ENCODE measurements at places on chromosomes 4 and X.

GRCh38 chr4:150717952-150718351, 136.0 kb downstream of the MAB21L2 start:
- no peaks in the 10 kb centered on the region for H3K4me1 ChIP-seq
- H3K36me3 ChIP-seq: no peaks in the 10 kb centered on the region
- no peaks in the 10 kb centered on the region for H3K27me3 ChIP-seq
- H3K27ac ChIP-seq: no peak overlapping the region

DNA sequence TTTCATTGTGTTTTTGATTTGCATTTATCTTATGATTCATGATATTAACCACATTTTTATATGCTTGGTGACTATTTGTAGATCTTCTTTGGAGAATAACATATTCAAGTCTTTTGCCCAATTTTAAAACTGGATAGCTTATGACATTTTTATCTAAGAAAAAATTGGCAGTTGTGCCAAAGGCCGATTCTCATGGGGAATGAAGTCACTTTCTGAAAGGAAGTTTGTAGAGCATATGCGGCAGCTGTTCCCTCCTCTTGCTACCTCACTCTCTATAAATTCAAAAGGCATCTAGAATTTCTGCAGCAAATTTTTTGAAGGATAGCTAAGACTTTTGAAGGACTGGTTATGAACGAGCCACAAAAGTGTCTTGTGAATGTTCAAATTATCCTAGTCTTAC, 2353.5 kb downstream of the ARAP2 start:
- H3K36me3 ChIP-seq: no peaks in the 10 kb centered on the region
- no peak for DNase-seq
- no peak overlapping the region for H3K27ac ChIP-seq

- no peak overlapping the region for H3K27ac ChIP-seq
- H3K27me3 ChIP-seq: no peaks in the 10 kb centered on the region
- no peaks in the 10 kb centered on the region for H3K4me1 ChIP-seq
- DNase-seq: no peak
- H3K36me3 ChIP-seq: no peaks in the 10 kb centered on the region
These were observed 549.1 kb upstream of the EPHA5 start for GRCh38 chr4:66219401-66219800.

GRCh38 chr4:126748736-126749135, 884.0 kb upstream of the INTU start:
- no peaks in the 10 kb centered on the region for H3K4me1 ChIP-seq
- DNase-seq: no peak
- H3K27me3 ChIP-seq: no peaks in the 10 kb centered on the region
- H3K4me3 ChIP-seq: no peak overlapping the region
- no peaks in the 10 kb centered on the region for H3K36me3 ChIP-seq

GRCh38 chrX:121496966-121497365, 449.6 kb downstream of the GLUD2 start:
- H3K27me3 ChIP-seq: no peaks in the 10 kb centered on the region
- H3K4me3 ChIP-seq: no peak overlapping the region
- H3K27ac ChIP-seq: no peak overlapping the region
- H3K4me1 ChIP-seq: no peaks in the 10 kb centered on the region
- DNase-seq: no peak

GRCh38 chrX:34961662-34962061, 19.1 kb downstream of the FAM47B start:
- H3K27me3 ChIP-seq: no peaks in the 10 kb centered on the region
- no peaks in the 10 kb centered on the region for H3K36me3 ChIP-seq
- H3K4me1 ChIP-seq: no peaks in the 10 kb centered on the region
- no peak overlapping the region for H3K4me3 ChIP-seq

- H3K27ac ChIP-seq: no peak overlapping the region
- peaks cover 4% of the 10 kb centered on the region for H3K4me1 ChIP-seq
- no peak for DNase-seq
These were observed 49.4 kb downstream of the DTHD1 start for GRCh38 chr4:36330796-36331195.

DNA sequence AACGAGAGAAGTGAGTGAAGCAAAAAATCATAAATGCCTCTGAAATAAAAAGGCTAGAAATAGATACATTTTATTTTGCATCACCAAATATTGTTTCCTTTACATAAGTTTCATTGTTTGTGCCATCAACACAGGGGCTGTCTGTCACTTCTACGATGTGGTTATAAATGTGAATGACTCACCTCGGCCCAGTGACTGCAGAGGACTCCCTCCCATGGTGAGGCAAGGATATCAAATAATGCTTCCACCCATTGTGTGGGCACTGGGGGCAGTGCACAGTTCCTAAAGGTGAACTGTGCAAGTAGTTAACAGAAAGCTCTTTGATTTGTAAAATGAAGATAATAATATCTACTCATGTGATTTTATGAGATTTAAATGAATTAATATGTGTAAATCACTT, 230.3 kb upstream of the NEIL3 start:
- no peaks in the 10 kb centered on the region for H3K27me3 ChIP-seq
- no peak overlapping the region for H3K4me3 ChIP-seq
- no peak overlapping the region for H3K27ac ChIP-seq
- DNase-seq: no peak
- no peaks in the 10 kb centered on the region for H3K4me1 ChIP-seq

DNA sequence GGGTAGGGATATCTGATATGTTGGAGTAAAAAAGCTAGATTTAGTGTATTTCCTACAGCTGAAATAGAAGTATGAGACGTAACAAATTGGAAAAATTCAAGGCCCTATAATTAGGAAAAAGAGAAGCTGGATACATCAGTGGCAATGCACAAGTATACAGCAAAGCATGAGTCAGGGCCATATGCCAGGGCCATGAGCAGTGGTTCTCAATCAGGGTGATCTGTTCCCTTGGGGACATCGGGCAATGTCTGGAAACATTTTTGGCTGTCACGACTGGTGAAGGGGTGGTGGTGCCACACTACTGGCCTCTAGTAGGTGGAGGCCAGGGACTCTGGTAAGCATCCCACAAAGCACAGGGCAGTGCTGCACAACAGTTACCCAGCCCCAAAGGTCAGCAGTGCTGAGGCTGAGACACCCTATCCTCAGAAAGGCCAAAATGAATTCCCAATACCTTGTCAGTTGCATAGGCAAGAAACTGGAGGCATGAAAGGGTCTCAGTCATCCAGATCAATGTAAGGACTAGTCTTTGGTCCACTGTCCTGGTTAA, 36.8 kb upstream of the NAP1L5 start:
- H3K27ac ChIP-seq: no peak overlapping the region
- H3K27me3 ChIP-seq: no peaks in the 10 kb centered on the region
- DNase-seq: no peak
- H3K4me1 ChIP-seq: no peaks in the 10 kb centered on the region
- H3K36me3 ChIP-seq: peaks cover 8% of the 10 kb centered on the region
- no peak overlapping the region for H3K4me3 ChIP-seq

- H3K27me3 ChIP-seq: no peaks in the 10 kb centered on the region
- no peaks in the 10 kb centered on the region for H3K36me3 ChIP-seq
- H3K4me1 ChIP-seq: no peaks in the 10 kb centered on the region
- H3K4me3 ChIP-seq: no peak overlapping the region
- no peak overlapping the region for H3K27ac ChIP-seq
These were observed 40.6 kb downstream of the ARHGAP10 start for GRCh38 chr4:147772459-147772969.

- peaks cover 27% of the 10 kb centered on the region for H3K36me3 ChIP-seq
- no peaks in the 10 kb centered on the region for H3K4me1 ChIP-seq
- H3K27ac ChIP-seq: no peak overlapping the region
- H3K4me3 ChIP-seq: no peak overlapping the region
- DNase-seq: no peak
These were observed 61.5 kb downstream of the RFC1 start for GRCh38 chr4:39304651-39305050.

- H3K4me3 ChIP-seq: no peak overlapping the region
- no peak overlapping the region for H3K27ac ChIP-seq
- H3K36me3 ChIP-seq: peaks cover 52% of the 10 kb centered on the region
- DNase-seq: no peak
These were observed 13.5 kb downstream of the AMER1 start for GRCh38 chrX:64192040-64192439.

DNA sequence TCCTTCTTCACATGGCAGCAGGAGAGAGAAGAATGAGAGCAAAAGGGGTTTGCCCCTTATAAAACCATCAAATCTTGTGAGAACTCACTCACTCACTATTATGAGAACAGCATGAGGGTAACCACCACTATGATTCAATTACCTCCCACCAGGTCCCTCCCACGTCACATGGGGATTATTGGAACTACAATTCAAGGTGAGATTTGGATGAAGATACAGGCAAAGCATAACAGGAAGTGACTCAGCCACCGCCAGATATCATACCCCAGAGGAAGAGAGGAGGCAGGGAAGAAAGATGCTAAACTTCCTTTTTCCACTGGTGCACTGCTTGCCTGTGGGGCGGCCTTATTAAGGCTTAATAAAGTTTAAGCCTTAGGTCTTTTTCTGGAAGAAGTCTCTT, 766.1 kb downstream of the KCTD8 start:
- no peaks in the 10 kb centered on the region for H3K4me1 ChIP-seq
- no peak overlapping the region for H3K4me3 ChIP-seq
- no peaks in the 10 kb centered on the region for H3K36me3 ChIP-seq
- no peak for DNase-seq
- H3K27me3 ChIP-seq: no peaks in the 10 kb centered on the region

GRCh38 chr4:115152965-115153364, 39.5 kb upstream of the NDST4 start:
- no peak for DNase-seq
- H3K4me3 ChIP-seq: no peak overlapping the region
- no peaks in the 10 kb centered on the region for H3K36me3 ChIP-seq

DNA sequence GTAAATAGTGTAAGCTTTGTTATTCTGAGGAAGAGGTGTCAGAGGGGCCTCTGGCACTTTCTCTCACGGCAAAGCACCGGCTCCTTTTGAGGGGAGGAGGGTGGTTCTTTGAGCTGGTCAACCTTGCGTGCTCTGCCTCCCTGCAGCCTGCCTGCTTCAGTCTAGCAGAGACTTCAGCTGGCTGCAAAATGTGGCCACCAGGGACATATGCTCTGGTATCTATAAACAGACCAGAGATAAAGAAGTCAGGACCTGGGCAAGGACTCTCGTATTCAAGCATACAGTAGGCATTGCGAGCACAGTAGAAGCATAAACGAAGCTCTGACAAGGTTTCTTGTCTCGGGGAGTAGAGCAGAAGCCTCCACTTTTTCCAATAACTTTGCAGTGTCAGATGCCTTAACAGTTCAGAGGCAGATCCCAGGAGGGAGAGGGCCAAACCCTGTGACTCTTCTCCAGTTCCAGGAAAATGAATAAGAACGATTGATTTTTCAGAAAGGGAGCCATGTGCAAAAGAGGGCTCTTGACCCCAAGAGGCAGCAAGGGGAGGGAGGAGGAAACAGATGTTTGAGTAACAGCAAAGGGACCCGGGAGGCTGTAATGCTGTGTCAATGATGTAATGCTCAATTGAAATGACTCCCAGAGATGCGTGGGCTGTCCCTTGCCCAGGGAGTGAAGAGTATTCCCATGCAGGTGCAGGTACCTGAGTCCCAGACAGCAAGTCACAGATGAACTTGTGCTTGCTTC, 57.9 kb upstream of the TEX13D start:
- H3K4me1 ChIP-seq: peaks cover 6% of the 10 kb centered on the region
- H3K27me3 ChIP-seq: no peaks in the 10 kb centered on the region
- H3K27ac ChIP-seq: no peak overlapping the region
- no peak overlapping the region for H3K4me3 ChIP-seq

DNA sequence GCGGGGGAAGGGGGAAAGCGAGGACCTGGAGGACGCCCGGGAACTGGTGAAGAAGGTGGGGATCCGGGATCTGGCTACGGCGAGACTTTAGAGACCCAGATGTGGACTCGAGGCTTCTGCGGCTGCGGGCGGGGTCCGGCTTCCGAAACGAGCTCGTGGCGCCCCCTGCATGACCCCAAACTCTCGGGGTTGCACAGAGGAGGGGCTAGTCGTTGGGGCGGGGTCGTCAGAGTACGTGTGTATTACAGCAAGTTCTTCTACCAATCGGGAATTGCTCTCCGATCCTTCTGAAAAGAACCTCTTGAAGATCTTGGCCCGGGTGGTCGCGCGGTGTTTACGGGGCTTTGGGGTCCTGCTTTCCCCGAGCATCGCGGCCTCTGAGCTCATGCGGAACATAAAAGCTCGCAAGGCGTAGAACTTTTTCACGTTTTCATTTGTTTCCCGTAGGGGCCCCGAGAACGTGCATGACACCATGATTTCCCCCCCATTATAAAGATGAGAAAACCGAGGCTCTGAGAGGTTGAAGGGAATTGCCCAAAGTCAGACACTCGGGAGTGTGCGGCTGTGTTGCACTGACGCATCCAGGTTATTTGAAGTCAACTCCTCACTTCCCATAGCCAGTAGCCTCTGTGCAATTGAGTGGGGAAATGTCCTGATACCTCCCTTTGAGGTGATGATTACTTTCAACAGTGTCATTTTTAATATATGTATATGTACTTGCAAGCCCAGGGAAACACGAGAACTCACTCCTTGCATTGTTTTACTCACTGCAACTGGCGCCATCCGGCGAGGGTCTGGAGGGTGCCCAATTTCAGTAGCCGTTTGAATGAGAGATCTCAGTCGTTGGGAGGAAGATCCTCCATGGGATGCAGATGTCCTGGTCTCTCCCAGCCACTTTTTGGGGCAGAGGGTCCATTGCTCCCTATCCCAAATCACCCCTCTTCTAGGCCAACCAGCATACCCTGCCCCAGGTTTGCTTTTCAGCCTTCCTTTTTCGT, at the start of gene BEND4:
Gene BEND4, minus strand, starts transcription at position 149 of the 998 bp plus-strand sequence. CDS start 512 bp downstream, outside the sequence.
- no peak within 1 kb of the TSS for H3K27ac ChIP-seq
- no peaks in the 10 kb centered on the region for H3K4me1 ChIP-seq
- DNase-seq: no peak
- peak within 1 kb of the TSS; percentile 44 for H3K4me3 ChIP-seq
- H3K36me3 ChIP-seq: no peaks in the 10 kb centered on the region

DNA sequence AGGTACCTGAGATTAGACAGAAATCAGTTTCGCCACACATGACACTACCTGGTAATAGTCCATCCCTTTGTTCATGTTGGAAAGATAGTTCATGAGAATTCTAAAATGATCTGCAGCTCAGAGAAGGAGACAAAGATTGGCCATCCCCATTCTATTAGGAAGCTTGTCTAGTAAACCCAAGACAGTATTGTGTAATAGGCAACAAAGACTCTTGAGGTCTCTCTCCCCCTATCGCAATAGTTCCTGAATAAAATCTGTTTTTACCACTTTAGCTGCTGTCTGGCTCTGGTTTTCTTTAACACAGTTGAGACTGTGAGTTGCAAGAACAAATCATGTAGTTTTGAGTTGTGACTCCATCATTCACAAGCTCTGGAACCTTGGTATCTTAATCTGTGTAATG, 14.8 kb upstream of the BBS7 start:
- no peak overlapping the region for H3K4me3 ChIP-seq
- no peak for DNase-seq
- H3K4me1 ChIP-seq: no peaks in the 10 kb centered on the region
- H3K27ac ChIP-seq: no peak overlapping the region
- no peaks in the 10 kb centered on the region for H3K36me3 ChIP-seq

- no peaks in the 10 kb centered on the region for H3K27me3 ChIP-seq
- H3K36me3 ChIP-seq: no peaks in the 10 kb centered on the region
- no peak overlapping the region for H3K27ac ChIP-seq
- DNase-seq: no peak
- H3K4me1 ChIP-seq: peaks cover 2% of the 10 kb centered on the region
These were observed 7.6 kb upstream of the ZCCHC18 start for GRCh38 chrX:104104676-104105075.

GRCh38 chrX:110944751-110945675, 149.4 kb upstream of the CHRDL1 start:
- no peaks in the 10 kb centered on the region for H3K36me3 ChIP-seq
- H3K4me1 ChIP-seq: no peaks in the 10 kb centered on the region
- peak overlapping the region; percentile 86 for H3K4me3 ChIP-seq
- H3K27me3 ChIP-seq: no peaks in the 10 kb centered on the region
- peak; percentile 17 for DNase-seq

Measured in neuronal stem cell (in vitro differentiated cells).